HS-27A (cell line): ENCODE measurements at places on chromosomes 7 and 10.

GRCh38 chr10:108801775-108802517, 1121.4 kb downstream of the XPNPEP1 start:
- DNase-seq, result no peak

DNA sequence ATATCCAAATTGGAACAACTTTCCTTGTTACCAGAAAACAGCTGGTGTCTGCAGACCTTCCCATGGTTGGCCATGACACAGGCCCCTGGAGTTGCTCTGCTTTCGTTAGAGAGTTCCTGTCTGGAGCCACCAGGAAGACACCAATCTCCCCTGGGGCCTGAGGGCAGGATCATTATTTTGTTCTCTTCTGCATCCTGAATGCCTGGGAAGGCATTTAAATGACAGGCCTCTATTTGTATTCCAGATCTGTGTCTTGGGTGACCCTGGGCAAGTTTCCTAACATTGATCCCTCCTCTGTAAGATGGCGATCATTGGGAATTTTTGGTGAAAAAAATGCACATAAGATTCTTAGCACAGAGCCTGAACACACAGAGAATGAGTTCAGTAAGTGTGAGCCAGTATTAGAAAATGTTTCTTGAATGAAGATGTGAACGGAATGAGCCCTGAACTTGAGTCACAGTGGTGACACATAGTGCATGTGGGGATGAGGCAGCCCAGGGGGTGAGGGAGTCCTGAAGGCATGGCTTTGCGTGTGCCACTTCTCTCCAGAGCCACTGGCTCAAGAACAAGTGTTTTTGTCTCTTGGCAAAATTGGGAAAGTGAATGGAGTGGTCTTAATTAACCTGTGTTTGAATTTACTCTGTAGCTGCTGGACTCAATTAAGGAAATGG, 28.4 kb downstream of the BMPER start:
- DNase-seq, result peak; percentile 71

DNA sequence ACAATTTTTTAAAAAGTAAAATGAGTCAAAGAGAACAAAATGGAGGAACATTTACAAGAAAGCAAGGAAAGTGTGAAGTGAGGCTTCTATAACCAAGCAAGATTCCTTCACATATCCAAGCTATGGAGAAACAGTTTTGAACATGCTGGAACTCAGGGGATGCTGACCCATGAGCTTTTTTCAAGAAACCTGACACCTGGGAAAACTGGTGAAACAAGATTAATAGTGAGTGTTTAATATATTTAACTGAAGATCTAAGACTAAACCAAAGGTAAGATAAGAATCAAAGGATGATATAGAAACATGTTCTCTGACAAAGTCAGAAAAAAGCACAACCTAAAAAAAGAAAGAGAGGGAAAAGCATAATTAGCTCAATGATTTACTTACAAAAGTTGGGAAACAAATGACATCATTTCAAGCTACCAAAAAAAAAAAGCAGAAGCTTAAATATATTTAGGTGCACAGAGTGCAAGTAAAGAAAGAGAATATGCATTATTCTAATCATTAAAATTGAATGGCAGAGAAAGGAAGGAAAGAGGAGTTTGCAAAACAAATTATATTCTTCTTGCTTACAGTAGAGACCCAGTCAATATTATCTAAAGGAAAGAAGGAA, 24.9 kb downstream of the C7orf25 start:
- DNase-seq, result no peak

GRCh38 chr7:158731761-158732160, 27.2 kb upstream of the NCAPG2 start:
- DNase-seq, result no peak

- no peak for DNase-seq
Measured at GRCh38 chr10:71472912-71473311, 76.2 kb downstream of the CDH23 start.

DNA sequence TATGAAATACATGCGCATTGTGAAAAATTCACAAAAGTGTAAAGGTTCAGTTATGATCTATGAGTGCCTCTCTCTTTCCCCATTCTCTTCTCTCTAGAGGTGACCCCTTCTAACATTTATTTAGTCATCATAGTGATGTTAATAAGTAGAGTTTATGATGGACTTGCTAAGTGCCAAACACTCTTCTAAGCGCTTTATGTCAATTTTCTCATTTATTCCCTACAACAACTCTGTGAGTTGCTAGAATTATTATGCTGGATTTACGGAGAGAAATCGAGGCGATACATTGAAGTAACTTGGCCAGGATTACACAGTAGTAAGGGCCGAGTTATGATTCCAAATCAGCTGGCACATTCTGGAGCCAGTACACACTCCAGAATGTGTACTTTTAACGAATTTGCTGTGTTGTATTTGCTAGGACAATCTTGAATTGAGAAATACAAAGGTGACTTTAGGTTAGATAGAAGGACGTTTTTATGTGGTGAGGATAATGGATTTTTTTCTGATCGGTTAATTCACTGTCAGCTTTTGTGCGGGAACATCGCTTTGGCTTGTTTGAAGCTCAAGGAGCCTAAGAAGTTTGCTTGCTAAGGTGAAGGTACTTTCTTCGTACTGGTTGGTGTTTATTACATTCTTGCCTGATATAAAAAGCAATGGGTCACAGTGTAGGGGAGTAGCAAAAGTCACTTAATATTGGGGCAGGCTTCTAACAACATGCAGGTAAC, 1.4 kb downstream of the ATRNL1 start:
- no peak for DNase-seq

DNA sequence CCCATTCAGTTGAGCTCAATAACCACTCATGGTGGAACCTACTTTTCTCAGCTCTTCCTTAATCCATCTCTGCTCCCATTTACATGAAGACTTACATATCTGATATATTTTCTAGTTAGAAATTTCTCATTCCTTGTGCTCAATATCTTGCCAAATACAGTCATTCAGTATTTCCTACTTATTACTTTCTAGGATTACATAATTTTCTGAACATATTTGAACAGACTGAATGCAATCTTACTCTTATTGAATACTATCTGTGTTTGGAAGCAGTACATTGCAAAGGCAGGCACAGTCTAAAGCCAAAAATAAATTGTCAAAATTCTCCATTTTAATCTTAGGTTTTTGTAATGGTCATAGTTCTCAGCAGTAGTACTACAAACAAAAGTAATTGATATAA, 126.0 kb downstream of the GNAI1 start:
- DNase-seq, result no peak

DNA sequence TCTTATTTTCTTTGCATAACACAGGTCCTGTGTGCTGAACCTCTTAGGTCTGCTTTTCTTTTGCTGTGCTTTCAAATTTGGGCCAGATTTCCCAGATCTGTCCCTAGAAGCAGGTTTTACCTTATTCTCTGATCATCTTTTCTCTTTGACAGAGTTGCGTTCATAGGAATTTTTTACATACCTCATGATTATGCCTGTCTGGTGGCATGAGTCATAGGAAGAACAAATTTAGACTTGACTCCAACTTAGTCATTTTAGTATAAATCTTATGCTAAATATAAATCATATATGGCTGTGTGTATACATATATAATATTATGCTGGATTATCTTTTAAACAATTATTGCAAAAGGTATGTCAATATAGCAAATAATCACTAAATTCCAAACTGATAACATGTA, 1038.9 kb downstream of the GRM8 start:
- no peak for DNase-seq

DNA sequence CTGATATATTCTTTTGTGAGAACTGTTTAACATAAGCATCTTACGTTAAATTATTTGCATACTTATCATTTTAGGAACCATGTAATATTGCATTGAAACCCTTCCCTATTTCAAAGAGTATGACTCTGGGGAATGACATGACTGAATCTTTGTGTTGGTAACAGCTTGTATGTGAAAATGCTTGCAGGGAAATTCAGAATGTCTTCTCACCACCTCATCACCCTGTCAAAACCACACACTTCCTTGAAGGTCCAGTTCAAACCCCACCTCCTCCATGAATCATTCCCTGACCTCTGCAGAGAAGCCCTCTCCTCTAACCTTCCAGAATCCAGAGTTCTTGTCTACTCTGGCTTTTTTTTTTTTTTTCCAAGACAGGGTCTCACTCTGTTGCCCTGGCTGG, 26.3 kb upstream of the NKX2-3 start:
- DNase-seq, result peak; percentile 45

DNA sequence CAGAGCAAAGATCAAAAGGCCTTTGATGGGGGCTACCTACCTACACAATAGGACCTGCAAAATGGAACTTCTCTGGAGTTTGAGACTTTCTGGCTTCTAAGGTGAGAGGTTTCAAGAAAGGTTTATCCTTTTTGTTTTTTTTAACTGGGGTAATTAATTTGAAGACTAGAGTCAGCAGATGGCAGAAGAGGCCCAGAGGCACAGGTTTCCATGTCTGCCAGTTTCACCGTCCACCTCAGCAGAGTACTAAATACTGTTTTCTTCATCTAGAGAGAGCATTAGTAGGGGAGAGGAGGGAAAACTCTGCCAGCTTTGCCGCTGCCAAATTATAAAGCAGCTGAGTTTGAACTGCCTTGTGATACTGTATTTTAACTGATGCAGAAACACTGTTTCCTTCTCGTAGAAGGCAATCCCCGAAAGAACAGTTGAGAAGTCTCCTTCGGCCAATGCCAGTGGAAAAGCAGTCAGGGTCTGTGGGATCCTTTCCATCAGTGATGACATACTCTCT, 138.7 kb downstream of the SLC25A13 start:
- DNase-seq, result no peak

DNA sequence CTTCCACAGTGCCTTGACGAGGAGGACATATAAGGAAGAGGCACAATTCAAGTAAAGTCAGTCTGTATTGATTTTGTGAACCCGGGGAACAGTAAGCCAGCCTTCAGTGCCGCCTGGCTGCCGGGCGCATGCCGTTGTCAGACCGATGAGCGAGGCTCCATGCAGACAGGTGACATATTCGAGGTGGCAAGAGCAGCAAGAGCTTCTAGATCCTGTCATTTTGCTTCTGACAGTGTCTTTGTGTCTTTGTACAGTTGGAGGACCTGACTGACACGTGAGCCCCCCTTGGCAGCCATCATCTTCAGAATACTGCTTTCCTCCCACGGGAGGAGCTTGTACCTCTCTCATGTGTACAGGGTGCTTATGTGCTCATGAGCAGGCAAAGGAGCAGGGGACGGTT, 387.5 kb upstream of the GALNT17 start:
- no peak for DNase-seq

DNA sequence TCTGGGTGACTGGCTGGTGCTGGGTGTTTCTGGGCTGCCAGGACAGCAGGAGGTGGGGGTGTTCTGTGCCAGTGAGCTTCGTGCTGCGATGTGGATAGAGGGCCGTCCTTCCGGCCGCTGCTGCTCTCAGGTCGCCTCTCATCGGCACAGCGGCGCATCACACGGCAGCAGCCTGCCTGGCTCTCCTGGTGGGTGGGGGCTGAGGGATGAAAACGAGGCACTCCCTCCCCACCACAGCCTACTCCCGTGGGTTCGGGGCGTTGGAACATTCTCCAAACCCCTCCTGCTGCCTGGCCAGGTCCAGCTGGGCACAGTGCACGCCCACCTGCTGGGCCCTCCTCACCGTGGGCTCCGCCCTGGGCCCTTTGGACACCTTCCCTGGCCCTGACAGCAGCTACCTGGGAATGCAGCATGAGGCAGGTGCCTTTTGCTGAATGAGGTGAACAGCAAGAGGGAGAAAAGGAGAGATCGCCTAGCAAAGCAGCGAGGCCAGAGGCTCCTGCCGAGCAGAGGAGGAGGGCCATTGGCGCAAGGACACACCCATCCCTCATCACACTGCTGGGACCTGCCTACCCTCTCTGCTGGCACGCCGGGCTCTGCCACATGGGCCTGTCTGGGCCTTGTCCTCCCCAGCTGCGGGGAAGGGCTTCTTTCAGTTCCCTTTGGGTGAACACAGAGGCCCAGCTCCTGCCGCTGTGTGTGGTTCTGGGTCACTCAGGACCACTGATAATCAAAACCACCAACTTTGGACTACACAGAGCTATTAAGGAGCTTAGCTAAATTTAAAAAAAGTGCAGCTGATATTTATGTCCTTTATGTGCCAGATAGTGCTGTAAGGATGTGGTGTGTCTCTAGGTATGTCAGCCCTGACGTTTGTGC, 33.4 kb downstream of the INPP5A start:
- DNase-seq, result no peak

GRCh38 chr10:15780353-15781135, 60.8 kb upstream of the ITGA8 start:
- no peak for DNase-seq

- no peak for DNase-seq
Measured at GRCh38 chr7:64686493-64687184, 20.7 kb downstream of the ZNF107 start.

GRCh38 chr7:29194206-29194593, 375 bp upstream of the CHN2 start:
- no peak for DNase-seq

- DNase-seq, result no peak
Measured at GRCh38 chr10:122915700-122916099, 5.3 kb downstream of the FAM24A start.
